ENCODE measurements at places on chromosomes 2 and 18.

- DNase-seq = no peak
These were observed 23.5 kb downstream of the EMX1 start for GRCh38 chr2:72940786-72941185.

GRCh38 chr18:41923446-41923845 is 31.6 kb upstream of the PIK3C3 start:
- no peak for DNase-seq

DNA sequence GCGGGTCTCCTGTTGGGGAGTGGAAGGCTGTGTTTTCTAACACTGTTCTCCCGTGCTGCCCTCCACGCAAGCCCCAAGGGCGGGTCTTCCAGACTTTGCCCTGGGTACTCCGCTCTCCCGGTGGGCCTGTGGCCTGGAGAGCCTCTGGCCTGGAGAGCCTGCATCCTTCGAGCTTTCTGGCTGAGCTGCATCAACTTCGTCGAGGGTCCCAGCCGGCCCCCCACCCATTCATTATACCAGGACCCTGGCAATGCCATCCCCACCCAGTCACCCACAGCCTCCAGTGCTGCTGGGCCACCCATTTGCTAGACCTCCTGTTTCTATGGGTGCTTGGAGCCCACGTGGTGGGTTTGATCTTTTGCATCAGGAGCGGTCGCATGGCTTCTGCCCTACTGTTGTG is 102.2 kb downstream of the PTGR3 start:
- no peak for DNase-seq

DNA sequence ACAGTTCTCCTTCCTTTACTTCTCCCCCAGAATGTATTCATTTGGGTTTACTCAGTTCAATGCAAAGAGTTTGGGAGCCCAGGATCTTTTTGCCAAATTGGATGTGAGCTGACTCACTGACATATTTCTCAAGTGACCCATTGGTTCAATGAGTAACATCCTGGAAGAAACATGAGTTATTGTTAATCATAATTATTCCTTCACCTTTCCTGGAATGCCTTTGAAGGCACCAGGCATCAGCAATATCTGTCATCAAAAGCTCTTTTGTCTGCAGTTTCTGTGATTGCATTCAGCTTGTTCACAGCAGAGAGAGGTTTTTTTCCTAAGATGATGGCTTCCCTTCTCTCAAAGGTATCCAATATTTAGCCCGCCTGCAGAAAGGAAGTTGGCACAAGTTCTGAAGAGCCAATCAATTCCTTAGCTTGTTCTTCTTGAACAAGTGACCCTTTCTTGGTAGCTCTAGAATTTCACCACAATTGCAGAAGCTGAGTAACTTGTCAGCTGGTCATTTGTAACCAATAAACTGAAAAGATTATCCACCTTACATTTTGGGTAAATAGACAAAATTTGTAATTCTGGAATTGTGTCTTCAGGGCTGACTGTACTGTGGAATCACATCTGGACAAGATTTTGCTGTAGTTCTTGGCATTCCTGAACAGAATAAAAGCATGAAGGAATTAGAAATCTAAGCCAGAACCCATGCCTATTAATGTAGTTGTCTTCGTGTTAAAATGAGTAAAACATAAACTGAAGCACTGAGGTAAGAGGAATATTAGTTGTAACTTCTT is 72.2 kb upstream of the TMEM17 start:
- no peak for DNase-seq

DNA sequence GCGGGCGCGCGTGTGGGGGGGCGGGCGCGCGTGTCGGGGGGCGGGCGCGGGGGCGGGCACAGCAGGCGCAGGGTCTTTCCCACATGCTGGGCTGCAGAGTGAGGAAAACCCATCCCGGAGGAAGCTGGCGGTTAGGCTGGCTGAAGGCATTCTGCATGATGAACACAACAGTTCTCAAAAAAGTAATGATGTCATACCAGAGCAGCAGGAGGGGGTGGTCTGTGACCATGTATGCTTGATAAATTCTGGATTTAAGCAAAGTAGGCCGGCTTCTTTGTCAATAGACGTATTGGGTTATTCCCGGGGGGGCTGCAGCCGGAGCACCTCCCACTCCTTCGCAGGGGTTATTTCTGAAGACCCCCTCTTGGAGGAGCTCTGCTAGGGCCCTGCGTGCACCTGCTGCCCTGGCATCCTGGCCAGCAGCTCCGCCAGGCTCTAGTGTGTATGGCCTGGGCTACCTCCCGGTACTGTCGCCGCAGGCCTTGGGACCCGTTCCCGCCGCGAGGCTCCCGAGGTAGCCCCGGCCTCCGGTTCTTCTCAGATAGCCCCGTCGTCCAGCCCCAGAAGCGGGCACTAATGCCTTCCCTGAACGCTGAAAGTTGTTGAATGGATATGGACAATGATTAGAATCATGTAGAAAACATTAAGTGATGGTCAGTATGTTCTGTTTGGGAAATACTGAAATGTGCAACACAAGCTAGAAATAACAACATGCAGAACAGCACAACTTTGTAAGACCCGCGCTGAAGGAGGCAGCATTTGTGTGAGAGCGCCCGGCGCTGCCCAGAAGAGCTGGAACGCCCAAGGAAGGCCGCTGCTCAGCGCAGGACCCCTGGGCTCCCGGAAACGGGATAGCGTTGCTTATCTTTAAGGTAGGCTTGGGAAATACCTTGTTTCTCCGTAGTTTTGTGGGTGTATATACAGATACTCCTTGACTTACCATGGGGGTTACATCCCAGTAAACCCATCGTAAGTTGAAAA is 101.4 kb upstream of the RAB6C start:
- DNase-seq = peak; percentile 70
